NCI-H526 (cell line): ENCODE measurements at places on chromosomes 2 and 18.

DNA sequence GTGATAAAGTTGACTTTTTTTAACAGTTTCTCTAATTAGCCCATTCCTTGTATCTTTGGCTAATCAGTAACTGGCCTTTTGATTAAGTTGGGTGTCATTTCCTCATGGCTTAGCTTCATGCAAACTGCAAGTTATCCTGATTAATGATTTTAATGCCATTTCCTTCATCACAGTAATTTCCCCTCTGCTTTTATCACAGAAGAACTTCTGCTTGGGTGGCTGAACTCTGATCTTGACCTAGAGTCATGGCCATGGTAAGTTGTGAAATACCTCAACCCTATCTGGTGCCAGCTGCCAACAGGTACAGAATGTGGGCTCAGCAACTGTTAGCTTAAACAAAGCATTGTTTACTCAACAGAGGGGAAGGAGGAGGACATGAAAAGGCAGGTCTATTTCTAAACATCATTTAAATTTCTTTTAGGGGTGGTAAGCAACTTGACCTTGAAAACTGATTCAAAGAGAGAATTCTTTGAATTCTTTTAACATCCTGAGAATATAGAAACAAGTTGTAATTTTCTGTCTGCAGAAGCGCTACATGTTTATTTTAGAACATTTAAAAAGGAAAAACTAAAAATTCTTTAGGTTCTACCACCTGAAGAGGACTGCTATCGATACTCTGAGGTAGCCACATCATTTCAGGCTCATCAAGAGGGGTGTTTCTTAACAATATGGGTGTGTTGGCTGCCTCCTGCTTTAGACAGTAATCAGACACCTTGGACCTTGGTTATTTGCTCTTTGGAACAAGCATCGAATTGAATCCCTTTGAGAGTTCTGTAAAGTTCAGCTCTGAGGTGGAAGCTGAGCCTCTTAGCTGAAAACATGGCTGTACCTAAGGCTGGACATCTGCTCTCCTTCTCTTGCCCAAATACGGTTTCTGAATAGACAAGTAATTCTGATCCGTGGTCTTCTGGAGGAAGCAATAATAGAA, 39.7 kb downstream of the ANXA4 start:
- peak; percentile 96 for DNase-seq

GRCh38 chr2:145060876-145061275, 541.0 kb upstream of the ZEB2 start:
- DNase-seq, result no peak

DNA sequence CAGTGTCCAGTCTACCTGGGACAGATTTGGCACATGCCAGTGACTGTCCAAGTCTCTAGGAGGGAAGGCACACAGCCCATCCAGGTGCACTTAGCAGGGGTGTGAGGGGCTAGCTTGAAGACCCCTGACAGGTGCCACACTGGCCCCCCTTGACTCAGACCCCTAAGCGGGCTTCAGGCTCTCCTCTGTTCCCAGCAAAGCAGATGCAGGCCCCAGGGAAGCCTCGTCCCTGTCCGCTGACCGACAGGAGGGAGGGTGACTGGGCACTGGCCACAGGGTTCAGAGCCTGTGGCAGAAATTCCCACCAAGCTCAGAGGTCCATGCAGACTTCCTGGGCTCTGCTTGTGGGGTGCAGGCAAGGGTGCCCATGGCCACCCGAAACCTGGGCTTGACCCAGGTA, 239.8 kb upstream of the MYT1L start:
- no peak for DNase-seq

DNA sequence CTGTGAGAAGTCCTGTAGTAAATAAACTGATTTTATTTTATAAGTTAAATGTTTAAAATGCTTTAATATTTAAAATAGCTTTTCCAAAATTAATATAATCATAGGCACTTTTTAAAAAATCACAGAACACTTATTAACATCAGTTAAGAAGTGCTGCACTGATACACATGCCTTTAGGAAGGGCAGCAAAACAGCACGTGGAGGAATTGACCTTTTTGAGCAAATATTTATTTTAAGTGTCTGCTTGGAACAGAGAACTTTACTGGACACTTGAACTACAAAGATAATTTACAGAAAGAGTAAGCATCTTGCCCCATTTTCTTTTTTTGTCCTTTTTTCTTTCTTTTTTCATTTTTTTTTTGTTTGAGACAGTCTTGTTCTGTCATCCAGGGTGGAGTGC, 87.7 kb upstream of the NARS1 start:
- DNase-seq, result no peak

GRCh38 chr2:86335865-86336674, 1.4 kb downstream of the REEP1 start:
- no peak for DNase-seq

GRCh38 chr2:215511454-215512346, 75.8 kb upstream of the FN1 start:
- no peak for DNase-seq

DNA sequence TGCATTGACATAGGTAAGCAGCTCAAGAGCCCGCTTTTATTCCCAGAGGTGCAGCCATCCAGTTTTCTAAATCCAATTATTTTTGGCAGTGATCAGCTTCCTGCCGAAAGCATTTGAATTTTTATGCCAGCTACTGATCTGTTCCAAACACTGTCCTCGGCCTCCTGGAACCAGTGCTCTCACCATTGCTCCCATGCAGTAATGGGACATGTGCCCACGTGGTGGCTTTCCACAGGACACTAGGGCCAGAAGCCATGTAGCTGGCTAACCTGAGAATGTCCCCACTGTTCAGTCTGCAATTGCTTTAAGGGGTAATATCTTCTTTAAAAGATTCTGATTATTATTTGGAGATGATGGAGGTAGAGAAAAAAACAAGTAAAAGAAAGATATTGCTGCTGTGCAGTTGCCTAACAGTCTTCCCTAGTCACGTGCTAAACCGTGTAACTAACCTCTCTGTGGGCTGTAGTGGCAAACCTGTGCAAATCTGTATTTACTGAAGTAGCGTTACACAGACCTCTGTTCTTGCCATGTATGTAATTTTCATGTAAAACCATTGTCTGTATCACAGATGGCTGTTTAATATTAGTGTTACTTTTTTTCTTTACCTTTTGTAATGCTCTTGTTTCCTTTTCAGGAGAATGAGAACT, 13.0 kb downstream of the GRHL1 start:
- DNase-seq, result no peak

- no peak for DNase-seq
Measured at GRCh38 chr18:79532313-79533007, 136.7 kb downstream of the NFATC1 start.
